ENCODE measurements at places on chromosomes 7 and 10. TPM values are rescaled to one million over a fixed set of nuclear protein-coding genes. Genes with fewer than 3 reads are reported as not detected.

The VDAC2 gene
- total RNA-seq = 127 TPM

The ATRNL1 gene
- total RNA-seq = 153 TPM

The IDI2 gene
- total RNA-seq = not detected

The AGBL3 gene
- 7.8 TPM for total RNA-seq

The CLDN12 gene
- total RNA-seq = 39.8 TPM

The CCDC3 gene
- 22.5 TPM for total RNA-seq

The POM121 gene
- total RNA-seq = 7.2 TPM

The ANKRD22 gene
- total RNA-seq = 5.0 TPM

The GIMAP8 gene
- total RNA-seq = 15.2 TPM

The COL1A2 gene
- total RNA-seq = 11,897 TPM

The IQUB gene
- total RNA-seq = 1.5 TPM

The NUPR2 gene
- total RNA-seq = 0.79 TPM

The CUTC gene
- total RNA-seq = 18.1 TPM

The TUBAL3 gene
- total RNA-seq = 0.16 TPM

The PLAC9 gene
- 64.9 TPM for total RNA-seq

The TMEM140 gene
- 9.2 TPM for total RNA-seq

The PAX4 gene
- total RNA-seq = not detected

The PON1 gene
- total RNA-seq = not detected

The TRAPPC14 gene
- 5.4 TPM for total RNA-seq

The MRC1 gene
- 41.2 TPM for total RNA-seq

The RARRES2 gene
- total RNA-seq = 86.2 TPM

The HOXA5 gene
- total RNA-seq = 12.5 TPM

The MACROH2A2 gene
- total RNA-seq = 15.2 TPM

The MEOX2 gene
- 43.1 TPM for total RNA-seq

The KIF20B gene
- 24.5 TPM for total RNA-seq

The RSPH10B gene
- not detected for total RNA-seq

The CTAGE4 gene
- total RNA-seq = 7.8 TPM

The HECW1 gene
- 0.16 TPM for total RNA-seq

The HOXA2 gene
- total RNA-seq = 1.4 TPM

The CRTAC1 gene
- 3.7 TPM for total RNA-seq

The OGDHL gene
- 0.79 TPM for total RNA-seq

The ATP6V0A4 gene
- total RNA-seq = 0.37 TPM

The ODAD2 gene
- total RNA-seq = 2.7 TPM

The PITX3 gene
- 0.32 TPM for total RNA-seq

The SPDYE3 gene
- total RNA-seq = not detected

The PTF1A gene
- not detected for total RNA-seq

The TSPAN12 gene
- total RNA-seq = 29.4 TPM

The AKR1B1 gene
- 41.7 TPM for total RNA-seq

The COL26A1 gene
- total RNA-seq = 2.9 TPM

The VCL gene
- 226 TPM for total RNA-seq

The MRPS17 gene
- 15.1 TPM for total RNA-seq
